CD4-positive, alpha-beta T cell treated with Interleukin-15 for 4 hours (primary cell): ENCODE measurements at places on chromosomes 7 and 10.

- no peak for DNase-seq
These were observed 14.8 kb upstream of the CFAP46 start for GRCh38 chr10:132957131-132957530.

DNA sequence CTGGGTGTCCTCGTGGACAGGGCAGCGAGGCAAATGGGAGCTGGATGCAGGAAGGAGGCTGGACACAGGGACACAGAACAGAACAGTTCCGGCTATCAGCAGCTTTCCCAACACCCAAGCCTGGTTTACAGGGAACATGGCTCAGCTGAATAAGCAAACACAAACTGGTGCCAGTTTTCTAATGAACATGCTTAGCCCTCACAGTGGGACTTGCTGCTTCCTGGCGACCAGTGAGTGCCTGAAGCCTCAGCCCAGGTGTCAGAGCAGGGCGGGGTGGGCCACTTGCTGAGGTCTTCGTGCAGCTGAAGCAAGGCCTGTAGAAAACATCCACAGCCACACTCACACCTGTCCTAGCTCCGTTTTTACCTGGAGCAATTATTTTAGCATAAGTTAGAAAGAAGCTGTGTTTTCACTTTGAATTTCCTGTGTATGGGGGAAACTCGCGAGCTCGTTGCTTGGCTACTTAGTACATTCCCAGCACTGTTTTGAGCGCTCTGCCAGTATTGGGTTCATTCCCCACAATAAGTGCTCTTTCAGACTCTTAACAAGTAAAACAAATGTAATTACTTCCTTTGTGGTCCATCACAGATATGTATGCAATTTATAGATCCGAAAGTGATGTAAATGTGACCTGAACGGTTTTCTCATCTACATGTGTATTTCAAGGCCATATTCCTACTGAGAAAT is 261.2 kb upstream of the SHH start:
- DNase-seq, result no peak

- DNase-seq, result no peak
These were observed 153.0 kb upstream of the GPR26 start for GRCh38 chr10:123512901-123513775.

DNA sequence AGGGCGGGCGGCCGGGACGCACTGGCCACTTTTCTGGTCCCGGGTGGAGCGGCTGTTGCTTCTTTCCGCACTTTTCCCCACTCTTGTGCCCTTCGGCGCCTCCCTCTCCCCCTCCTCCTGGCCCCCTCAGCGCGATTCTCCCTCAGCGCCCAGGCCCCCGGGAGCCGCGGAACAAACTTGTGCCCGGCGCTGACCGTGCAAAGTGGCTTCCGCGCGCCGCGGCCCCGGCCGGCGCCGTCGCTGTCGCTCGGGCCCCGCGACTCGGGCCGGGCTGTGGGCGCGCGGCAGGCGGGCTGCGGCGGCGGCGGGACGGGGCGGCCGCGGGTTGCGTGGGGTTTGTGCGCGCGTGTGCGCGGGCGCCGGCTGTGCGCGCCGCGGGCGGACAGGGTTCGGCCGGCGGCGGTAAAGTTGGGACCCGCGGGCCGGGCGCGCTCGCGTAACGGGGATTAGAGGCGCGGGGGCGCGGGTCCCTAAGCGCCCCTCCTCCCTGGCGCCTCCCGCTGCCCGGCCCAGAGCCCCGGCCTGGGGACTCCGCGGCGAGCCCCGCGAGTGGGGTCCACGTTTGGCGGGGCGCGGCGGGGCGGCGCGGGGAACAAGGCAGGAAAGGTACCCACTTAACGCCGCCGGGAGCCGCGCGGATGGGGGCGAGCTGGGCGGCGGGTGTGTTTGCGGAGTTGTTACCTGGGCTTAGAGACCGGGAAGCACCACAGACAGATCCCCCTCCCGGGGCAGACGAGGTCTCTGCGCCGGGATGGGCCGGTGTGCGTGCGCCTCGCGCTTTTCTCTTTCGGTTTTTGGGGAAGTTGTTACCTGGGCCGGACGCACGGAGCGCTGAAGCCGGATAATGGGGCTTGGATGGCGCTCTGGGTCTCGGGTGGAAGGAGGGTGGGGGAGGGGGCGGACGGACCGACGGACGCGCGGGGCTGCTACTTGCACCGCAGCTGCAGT is 860 bp downstream of the ZEB1 start:
- peak; percentile 42 for DNase-seq

DNA sequence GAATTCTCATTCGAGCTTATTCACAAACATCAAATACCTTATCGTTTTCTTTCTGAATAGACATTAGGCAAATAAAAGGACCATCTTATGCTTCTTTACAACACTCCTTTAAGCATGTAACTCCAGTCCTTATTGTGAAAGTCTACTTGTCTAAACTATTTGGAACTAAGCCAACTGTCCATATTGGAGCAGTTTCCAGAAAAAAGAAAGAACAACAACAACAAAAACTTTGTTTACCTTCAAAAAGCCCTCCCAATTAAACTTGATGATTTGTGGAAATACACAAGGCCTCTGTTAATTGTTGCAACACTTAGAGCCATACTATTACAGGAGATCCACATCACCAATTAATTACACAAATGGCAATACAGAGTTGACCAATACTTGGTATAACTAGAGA is 163.6 kb downstream of the GALNT11 start:
- no peak for DNase-seq

DNA sequence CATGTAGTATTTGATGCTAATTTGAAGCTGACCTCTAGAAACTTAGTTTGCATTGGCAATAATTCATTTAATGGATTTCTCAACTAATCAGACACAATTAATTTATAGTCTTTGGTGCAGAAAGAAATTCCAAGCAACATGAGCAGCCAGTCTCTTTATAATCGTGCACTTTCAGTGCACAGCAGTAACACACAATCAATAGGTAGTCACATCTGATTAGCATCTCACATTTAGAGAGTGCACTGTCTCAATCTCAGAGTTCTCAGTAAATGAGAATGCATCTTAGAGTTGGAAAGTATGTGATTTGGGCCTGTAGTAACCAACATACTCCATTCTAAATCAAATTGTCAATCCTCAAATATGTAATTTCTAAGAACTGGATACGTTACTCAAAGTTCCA is 377.6 kb downstream of the POM121L12 start:
- DNase-seq, result no peak

DNA sequence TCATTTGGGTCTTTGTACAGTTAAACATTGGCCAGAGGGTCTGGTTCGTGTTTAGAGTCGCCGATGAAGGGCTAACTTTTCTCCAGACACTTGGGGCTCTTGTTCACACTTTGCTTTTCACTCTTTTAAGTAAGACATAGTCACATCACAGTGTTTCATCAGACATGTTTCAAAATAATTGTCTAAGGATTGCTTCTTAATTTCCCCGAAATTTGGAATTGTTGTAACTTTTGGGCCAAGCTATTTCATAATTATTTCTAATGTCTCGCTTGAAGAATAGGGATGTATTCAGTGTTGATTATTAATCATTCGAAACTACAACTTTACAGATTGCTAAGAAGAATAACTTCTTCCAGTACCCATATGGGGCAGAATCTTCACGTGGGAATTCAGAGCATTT is 92.8 kb downstream of the TCF7L2 start:
- no peak for DNase-seq

DNA sequence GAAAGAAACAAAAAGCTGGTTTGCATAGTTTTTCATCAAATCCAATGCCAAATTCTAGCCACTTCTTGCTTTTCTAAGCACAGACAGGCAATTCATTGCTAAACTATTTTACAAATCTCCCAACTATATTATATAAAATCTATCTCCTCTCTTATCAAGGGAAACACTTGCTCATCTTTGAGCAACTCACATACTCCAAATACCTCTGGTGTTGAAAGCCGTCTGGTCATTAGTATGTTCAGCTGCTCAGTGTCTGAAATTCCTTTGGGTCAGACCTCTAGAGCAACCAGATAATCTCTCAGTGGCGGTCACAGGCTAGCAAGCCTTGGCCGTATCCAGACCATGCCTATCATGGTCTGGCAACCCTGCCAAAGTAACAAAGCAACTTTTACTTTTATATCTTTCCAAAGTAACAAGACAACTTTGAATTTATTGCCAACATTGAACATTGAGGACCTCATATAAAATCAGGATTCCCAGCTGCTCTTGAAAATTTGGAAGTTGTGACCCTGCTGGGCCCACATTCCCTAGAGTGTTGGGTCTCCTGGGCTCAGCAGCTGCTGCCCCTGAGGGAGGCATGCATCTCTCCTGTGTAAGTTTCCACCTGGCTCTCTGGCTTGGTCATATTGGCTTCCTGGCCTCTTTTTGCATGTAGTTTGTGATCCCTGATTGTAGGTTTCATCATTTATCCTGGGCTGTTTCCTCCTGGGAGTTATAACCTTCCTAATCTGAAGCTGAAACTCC is 56.8 kb upstream of the LANCL2 start:
- no peak for DNase-seq

DNA sequence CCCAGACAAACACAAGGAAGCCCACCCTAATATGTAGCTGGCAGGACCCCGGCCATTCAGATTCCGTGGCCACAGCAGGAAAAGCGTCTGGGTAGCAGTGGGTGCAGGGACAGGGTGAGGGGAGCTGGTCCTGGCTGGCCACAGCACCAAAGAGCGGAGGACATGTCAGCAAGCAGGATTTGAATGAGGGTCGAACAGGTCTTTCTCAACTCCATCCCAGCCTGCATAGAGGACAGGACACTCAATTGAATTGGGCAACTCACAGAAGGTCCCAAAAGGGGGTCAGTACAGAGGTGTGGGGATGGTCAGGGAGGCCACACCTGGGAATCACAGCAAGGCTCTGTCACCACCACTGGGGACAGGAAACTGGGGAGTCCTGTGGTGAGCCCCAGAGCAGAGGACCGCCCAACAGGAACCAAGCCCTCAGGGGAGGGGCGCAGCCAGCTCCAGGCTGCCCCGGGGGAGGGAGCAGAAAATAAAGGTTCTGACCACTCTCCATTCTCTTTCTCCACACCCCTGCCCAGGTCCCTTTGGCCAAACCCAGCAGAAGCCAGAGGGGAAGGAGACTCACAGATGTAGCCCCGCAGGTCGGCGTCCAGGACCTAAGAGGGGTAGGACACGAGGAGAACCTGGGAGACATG is 108.7 kb upstream of the PPP2R2D start:
- no peak for DNase-seq

DNA sequence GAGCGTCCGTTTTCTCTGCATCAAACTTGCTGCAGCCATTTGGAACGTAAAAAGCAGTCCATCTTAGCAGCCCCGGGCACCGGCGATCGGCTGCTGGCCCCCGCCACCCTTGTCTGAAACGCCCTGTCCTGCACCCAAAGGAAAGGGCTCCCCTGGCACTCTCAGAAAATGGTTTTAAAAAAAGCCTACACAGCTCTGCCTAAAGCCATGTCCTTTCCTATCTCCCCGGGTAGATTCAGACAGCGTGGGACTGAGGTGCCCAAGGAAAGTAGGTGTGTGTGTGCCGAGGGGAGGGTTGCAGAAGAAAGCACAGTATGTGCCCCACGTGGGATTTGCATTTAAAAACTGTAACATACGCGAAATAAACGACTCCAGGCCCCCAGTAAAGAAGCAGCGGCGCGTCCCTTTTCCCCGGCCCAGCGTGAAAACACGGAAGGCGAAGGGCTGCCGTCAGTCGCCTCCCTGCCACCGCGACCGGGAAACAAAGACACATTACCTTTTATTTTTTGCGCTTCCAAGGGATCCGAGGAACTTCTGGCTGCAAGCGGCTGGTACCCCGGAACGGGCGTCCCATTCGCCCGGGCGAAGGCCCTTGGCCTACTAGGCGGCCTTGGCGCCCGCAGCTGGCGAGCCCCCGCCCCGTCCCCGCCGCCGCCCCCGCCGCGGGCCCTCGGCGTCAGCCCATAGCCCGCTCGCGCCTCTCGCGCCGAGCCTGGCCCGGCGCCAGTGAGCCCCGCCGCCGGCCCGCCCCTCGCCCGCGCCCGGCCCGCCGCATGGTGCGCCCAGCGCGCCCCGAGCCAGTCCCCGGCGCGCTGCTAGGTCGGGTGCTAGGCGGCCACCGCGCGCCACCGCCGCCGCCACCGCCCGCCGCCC is 304.6 kb downstream of the PRPF18 start:
- no peak for DNase-seq

DNA sequence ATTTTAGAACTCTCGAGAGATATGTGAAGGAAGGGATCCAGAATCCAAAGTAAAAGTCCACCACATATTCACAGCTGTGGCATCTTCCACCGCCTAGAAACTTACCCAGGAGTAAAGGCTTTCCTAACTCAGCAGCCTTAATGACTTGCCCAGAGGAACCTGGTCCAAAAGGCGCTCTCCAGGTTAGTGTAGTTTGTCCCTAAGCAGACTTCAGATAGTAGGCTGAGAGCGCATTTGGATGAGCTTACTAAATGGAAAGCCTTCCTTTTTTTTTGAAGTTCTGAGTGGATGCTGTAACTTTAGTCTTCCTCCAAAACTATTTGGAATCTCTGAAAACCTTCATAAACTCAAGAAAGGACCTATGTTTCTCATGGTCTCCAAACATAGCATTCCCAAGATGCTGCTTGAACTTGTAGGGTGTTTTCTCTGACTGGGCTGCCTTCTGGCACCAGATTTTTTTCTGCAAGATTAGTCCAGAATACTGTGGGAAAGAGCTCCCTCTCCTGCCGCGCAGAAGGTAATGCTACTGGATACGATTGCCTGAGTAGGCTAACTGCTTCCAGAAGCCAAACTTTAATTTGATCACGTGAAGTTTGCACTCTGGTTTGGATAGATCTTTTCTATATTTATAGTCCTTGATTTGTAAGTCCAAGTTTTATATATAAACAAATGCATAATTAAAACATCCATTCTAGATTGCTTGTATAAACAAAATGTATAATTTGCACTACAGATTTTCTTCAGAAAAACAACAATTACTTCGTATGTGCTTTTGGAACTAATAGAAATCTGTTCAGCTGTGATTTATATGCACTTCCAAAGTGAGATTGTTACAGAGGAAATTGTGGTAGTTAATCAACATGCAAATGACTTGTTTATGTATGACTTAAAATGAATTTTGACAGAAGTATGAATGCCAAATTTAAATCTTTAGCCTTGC is 19.6 kb upstream of the GPR37 start:
- DNase-seq, result no peak

GRCh38 chr7:3807824-3808223 is 506.8 kb downstream of the SDK1 start:
- no peak for DNase-seq

DNA sequence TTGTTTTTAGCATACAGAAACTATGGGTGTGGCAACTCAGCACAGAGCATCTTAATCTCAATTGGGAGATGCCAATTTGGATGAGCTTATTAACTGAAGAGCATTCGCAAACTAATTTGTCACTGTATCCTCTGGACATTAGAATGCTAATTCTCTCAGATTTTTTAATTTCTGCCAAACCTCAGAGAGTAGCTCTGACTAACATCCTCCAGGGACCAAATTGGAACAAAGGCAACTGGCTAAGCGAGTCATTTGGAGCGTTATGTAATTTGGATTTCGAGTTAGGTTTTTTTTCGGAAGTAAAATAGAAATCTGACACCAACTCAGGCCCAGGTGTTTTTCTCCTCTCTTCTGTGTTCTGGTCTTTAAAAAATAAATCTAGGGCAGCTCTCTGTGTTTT is 201.9 kb downstream of the BMPER start:
- no peak for DNase-seq

GRCh38 chr7:72924386-72924732 is 536 bp upstream of the POM121 start:
- no peak for DNase-seq

DNA sequence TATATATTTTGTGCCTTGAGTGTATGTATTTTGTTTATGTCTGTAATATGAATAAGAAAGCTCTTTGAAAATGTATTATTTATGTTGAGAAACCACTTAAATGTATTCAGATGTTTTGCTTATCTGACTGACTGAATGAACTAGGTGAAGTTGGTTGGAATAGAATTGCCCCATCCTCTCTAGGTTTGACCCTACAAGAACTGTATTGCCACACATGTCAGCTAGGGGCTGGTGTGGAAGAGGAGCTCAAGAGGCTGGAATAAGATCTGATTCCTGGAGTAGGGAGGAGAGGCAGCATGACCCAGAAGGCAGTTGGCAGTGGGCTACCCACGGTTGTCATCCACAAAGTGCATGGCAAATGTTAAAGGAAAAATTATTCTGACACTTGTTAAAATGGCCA is 9.1 kb downstream of the SSMEM1 start:
- no peak for DNase-seq
